Osteoblast (primary cell): ENCODE measurements at places on chromosomes 5 and 9.

DNA sequence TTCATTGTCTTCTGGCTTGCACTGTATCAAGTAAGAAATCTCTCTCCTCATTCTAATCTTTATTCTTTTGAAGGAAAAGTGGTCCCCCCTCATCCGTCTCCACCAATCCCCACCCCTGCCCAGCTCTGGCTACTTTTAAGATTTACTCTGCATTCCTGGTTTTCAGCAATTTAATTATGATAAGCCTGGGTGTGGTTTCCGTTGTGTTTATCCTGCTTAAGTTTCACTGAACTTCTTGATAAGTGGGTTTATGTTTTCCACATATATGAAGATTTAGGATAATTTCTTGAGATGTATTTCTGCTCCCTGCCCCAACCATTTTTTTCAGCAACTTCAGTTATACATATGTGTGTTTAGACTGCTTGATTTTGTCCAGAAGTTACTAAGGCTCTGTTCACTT lies 46.5 kb downstream of the PTBP3 start:
- no peak for DNase-seq

- no peak for DNase-seq
Observed at GRCh38 chr5:137611011-137611580, 112.0 kb upstream of the SPOCK1 start.

GRCh38 chr9:127241354-127241753 lies 23.2 kb upstream of the GARNL3 start:
- DNase-seq, result no peak

DNA sequence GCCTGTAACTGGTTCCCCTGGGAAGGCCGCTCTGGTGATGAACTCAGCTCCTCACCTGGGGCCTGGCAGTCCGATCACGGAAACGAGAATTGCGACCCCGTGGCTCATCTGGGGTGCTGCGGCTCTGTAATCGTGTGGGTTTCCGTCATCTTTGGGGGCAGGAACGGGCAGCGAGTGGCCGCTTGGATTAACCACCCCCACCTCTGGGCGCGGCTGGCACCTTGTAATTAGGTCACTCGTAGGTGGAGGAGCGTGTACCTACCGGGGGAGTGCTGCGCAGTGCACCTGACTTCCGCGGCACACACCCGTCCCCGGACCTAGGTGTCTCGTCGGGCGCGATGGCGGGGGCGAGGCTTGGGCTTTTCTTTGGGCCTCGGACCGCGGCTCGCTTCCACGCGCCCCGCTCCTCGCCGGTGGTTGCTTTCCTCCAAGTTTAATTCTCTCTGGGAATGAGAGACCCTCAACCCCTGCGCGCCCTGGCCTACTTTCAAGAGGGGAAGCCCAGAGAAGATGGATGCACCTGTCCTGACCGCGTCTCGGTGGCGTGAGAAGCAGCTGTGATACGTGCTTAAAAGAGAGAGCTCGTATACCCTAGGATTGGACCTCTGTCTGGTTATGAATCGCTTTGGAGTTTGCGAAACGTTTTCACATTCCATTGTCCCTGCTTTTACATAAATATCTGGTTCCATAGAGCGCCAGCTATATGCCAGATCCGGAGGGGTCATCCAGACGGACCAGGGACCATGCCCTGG lies 744 bp upstream of the PPP2CA start:
- no peak for DNase-seq
